Stimulated activated CD4-positive, alpha-beta T cell treated with anti-CD3 and anti-CD28 coated beads, Interleukin-15, amount 100 ng/mL, for 1 hour (primary cell): ENCODE measurements at places on chromosomes 2 and 18.

DNA sequence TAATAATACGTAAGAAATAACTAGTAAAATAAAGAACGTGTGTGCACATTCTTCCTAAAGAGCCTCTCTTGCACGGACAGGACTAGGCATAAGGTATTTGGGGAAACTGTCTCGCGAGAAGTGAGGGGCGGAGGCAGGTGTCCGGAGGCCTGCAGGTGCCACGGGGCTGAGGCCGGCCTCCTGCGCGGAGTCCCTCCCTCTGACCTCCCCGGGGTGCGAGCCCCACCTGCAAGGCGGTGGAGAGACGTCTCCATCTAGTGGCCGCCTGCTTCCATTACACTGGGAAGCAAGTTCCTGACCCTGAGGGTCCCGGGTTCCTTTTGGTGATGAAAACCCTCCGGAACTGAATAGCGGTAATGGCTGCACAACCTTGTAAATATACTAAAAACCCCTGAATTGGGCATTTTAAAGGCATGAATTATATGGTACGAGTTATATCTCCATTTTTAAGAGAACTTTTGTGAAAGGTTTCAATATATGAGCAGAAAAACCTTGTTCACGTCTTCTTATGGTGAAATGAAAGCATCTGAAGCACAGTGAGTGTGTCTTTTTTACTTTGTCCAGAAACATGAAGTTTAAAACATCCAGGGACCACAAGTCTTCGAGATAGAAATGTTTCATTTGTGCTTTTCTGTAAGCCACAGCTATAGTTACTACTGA, 35.5 kb upstream of the CTDP1 start:
- peak; percentile 42 for DNase-seq

GRCh38 chr2:217337771-217338170, 477.9 kb upstream of the TNP1 start:
- DNase-seq = no peak

GRCh38 chr2:210189452-210190138, 18.4 kb upstream of the KANSL1L start:
- DNase-seq = no peak

DNA sequence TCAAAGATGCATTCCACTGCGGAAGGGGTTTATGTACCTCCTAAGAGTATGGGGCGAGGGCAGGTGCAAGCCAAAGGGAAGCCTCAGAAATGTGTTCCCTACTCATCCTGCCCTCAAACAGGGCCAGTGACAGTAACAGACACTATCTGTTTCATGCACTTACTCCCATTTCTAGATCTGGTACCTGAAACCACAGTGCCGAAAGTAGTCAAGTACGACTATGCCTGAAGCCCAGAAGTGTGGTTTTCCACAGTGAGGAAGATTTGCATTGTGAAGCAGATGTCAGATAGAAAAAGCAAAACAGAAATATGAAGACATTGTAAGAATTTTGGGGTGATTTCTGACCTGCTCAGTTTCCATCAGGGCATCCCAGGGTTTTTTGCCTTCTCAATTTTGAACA, 748.7 kb downstream of the RNF144A start:
- DNase-seq = no peak

DNA sequence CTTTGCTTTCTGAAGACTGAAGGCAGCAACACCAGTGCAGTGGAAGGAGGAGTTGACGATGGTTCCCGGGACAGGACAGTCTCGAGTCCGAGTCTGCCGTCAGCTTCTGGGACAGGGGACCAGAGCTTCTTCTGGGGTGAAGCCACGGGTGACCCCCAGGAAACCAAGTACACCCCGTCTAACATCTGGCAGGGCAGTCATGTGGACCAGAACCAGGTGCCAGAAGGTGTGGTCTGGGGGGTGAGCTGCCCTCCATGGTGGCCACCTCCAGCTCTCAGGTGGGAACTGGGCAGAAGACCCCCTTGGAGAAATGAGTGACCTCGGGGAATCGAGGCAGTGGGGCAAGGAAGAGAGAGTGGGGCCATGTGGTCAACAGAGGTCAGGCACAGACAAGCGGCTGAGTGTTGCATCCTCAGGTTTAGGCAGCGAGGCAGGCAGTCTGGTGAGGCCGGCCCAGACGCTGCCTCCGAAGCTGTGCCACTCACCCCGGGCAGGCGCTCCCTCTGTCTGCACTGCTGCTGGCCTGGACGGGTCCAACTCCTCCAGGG, 204.3 kb downstream of the HDAC4 start:
- DNase-seq = no peak

GRCh38 chr2:235433860-235434259, 60.0 kb upstream of the AGAP1 start:
- DNase-seq = no peak

DNA sequence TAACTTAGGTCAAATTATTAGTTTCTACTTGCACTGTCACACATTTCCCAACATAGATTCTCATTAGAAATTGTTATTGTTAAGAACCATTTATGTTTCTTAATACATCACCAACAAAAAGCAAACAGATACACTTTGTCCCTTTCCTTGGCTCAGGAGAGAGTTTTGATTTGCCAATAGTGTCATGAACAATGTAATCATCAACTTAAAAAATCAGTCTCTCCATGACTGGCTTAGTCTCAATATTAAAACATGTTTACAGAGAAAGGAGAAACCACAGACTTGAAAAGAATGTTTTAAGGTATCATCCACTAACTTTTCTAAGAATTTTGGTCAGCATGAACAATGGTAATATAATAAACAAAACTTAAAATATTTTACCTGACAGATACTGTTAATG, 416.5 kb upstream of the KCNH7 start:
- DNase-seq = no peak

DNA sequence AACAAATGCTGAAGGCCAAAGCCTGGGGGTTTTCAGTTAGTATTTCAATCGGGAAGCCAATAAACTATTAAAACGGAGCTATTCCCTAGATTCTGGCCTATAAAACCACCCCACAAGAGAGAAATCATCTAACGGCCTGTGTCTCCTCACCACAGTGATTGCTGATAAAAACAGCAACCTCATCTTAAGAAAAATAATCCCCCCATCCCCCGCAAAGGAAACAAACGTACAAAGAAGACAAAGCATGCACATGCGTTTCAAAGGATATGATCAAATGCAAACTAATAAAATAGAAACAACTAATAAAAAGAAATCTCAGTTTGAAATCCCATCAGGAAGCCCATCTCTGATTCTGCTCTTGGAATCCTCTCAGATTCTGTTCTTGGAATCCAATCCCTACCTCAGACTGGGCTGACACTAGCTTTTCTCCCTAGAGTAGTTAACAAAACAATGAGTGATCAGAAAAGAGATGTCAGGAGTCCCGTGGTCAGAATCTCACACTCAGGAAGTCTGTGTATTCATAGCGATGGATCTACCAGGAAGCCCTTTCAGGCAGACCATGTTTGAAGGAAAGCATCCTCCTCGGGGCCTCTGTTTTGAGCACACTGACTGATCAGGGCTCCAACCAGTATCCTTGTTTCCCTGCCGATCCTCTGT, 150.7 kb downstream of the THADA start:
- no peak for DNase-seq

DNA sequence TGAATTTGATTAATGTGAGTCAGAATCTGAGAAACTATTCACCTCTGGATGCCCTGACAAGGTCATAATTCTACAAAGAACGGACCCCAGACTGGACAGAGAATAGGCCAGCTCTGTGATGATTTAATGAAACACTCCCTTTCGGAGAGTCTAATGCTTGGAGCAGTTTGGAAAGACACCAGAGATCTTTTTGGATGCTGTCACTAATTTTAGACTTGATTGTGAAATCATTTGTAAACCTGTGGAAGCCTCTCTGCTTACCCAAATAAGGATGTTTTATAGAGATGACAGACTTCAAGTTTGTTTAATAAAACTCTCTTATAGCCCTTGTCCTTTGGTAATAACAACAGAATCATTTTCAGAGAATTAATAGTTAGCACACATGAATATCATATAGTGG, 83.5 kb downstream of the MYL12B start:
- no peak for DNase-seq

DNA sequence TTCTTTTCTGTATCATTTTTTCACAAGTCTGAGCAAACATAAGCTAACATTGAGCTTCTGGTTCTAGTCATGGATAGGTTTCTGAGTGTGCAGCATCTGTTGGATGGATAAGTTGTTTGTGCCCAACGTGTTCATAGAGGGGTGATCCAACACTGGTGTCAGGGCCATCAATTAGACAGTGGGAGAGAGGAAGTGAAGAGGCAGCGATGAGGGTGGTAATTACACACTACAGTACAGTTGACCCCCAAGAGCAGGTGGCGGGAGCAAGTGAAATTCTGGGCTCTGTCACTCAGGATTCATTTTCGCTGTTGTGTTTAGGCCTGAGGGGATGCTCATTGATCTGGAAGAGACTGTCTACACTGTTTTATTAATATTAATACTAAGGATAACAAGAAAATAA, 180.0 kb upstream of the CXCR4 start:
- no peak for DNase-seq

- DNase-seq = no peak
Measured at GRCh38 chr2:127128445-127128904, 21.5 kb upstream of the BIN1 start.

DNA sequence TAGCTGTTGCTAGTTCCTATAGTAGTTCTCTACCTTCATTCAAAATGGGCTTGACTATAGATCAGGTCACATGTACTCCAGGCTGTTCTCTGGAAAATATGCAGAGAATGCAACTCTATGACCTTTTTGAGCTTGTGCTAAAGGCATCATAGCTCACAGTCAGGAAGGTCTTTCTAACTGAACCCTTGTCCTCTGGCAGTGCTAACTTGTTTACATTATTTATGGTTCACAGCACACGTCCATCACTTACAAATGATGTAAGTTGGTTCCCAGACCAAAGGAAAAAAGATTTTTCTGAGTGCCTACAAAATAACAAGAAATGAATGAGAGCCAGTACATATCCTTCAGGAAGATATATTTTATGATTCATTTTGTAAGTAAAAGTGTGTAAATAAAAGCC, 236.1 kb downstream of the GCA start:
- no peak for DNase-seq

GRCh38 chr2:205930209-205930608, 155.8 kb downstream of the INO80D start:
- DNase-seq = no peak

DNA sequence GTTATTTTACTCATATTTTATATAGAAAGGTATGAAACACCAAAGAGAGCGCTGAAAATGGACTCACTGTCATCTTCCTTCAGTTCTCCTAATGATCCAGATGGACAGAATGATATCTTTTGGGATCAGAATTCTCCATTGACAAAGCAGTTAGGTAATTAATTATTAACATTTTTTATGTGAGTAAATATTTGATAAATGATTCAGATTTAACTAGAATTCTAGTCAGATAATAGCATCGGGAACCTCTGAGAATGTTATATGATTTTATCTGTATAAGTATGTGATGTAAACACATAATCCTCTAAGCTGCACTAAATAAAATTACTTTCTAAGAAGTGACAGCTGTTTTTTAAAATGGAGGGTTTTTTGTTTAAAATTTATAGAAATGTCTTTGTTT, 2.0 kb downstream of the ETAA1 start:
- no peak for DNase-seq

GRCh38 chr2:200247494-200247893, 59.0 kb upstream of the SPATS2L start:
- DNase-seq = no peak

- no peak for DNase-seq
Measured at GRCh38 chr18:80171054-80171872, 62.2 kb downstream of the ADNP2 start.

- DNase-seq = no peak
Measured at GRCh38 chr2:31446848-31447247, 32.3 kb upstream of the XDH start.

DNA sequence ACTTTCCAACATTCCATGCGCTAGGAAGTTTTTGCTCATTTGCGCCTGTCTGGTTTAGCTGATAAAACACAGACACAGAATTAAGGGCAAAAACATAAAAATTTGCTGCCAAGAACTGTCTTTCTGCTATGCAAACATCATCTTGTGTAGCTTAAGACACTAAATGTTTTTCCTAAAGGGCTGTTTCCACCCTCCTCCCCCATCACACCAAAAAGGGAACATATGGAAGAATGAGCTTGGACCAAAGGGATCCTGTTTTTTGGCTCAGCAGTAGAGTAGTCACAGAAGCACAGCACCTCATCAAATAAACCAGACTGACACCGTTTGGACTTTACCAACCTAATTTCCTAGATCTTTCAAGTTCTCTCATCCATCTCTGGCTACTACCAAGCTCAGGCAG, 210.1 kb downstream of the ZNF521 start:
- DNase-seq = no peak
